ENCODE measurements at places on chromosomes 12 and 14.

DNA sequence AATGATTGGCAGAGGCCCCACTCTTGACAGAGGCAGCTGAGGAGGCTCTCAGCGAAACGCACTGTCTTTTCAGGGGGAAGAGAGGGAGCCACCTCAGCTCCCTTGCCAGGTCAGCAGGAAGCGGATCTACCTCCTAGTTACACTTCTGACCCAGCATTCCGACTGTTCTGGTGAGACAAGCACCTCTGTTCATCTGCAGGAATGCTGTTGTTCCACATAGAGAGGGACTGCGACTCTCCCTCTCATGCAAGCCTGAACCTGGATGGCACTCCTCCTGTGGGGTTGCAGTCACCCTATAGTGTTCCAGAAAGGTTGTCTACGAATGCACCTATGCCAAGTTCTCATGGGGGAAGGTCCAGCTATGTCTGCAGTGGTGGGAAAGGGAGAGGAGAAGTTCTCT, 37.1 kb upstream of the AEBP2 start:
- DNase-seq: no peak

DNA sequence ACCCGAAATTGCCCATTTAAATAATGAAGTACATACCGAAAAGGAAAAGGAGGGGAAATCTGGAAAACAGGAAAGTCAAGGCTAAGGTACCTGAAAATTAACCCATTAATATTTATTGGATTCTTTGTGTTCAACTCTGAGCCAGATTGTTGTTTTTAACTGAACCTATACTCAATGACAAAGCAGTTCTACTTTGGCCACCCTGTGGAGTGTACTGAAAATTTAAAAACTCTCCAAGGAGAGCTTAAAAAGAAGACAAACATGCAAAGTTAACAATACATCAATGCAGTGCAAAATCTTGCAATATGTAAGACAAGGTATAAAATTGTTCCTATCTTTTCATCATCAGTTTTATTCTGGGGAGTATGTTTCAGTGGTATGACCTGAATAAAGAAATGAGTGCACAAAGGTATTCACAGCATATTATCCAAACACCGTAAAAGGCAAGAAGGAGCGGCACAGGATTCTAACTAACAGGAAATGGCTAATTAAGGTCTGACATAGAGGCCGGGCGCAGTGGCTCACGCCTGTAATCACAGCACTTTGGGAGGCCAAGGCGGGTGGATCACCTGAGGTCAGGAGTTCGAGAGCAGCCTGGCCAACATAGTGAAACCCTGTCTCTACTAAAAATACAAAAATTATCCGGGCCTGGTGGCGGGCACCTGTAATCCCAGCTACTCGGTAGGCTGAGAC, 1.7 kb downstream of the USP44 start:
- DNase-seq: no peak

DNA sequence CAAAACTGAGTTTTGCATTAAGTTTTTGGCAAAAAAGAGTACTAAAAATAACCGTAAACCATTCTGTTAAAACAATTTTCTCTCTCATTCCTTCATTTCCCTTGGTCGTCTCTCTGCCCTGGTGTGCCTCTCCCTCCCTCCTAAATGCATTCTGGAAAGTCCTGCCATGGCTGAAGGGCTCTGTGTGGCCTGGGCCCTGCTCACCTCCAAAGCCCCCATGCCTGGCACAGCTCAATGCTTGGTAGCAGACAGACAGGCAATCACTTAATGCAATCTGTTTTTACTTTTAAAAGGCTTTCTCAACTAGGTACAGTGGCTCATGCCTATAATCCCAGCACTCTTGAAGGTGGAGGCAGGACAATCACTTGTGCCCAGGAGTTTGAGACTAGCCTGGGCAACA, 47.8 kb downstream of the CDC42BPB start:
- no peak for DNase-seq

GRCh38 chr14:87325741-87326140, 667.2 kb downstream of the GALC start:
- no peak for DNase-seq

GRCh38 chr14:64112867-64113678, 181.1 kb downstream of the ESR2 start:
- no peak for DNase-seq
